ENCODE measurements at places on chromosomes 12 and 14.
A peak's percentile ranks its signal among the peaks of the same experiment; 100 is the strongest.

GRCh38 chr12:53223389-53224060 lies 8.5 kb downstream of the RARG start:
- no peak for DNase-seq

- no peak for DNase-seq
Measured at GRCh38 chr12:57637364-57637763, 4.4 kb upstream of the B4GALNT1 start.

GRCh38 chr12:57744194-57744776 lies 554 bp upstream of the TSPAN31 start:
- no peak for DNase-seq

DNA sequence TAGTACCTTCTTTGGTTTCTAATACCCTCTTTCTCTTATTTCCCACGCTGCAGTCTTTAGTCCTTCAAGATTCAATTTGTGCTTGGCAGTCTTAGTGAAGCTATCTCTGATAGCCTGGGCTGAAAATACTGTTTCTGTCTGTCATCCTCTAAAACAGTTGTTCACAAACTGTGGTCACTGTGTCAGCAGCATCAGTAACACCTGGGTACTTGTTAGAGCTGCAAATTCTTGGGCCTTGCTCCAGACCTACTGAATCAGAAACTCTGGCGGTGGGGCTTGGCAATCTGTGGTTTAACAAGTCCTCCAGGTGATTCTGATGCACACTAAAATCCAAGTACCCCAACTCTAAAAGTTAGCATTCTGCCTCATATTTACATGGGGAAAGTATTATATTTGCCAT lies 217.5 kb upstream of the SEL1L start:
- no peak for DNase-seq

DNA sequence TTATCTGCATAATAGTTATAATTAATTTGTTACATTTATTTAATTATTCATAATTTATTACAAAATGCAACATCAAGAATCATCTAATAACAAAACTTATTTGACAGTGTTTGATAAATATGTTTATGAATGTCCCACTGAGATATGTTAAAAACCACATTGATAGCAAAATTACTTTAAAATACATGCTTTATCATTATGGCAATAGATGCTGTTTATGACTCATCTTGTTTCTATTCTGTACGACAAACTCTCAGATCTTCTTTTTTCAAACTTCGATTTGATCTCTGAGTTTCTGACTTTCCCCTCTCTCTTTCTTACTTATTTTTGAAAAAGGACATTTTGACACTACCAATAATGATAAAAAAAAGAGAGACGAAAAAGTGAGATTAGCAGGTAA lies 56.8 kb upstream of the LRRK2 start:
- DNase-seq: no peak

DNA sequence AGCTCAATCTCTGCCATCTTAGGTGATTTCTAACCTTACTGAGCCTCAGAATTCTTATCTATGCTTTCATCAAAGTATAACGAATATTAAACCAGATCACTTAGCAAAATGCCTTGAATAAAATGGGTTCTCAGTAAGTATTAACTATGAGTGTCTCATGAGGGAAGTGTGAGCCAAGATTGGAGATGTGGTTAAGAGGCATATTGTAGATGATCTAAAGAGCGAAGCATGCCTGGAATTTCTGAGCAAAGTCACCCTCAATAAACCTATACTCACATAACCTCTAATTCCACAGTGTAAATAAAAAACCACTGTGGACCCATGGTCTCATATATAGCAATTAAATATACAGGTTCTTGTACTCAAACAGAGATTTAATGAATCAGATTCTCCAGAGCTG lies 193.1 kb upstream of the FSCB start:
- peak; percentile 12 for DNase-seq

- no peak for DNase-seq
Measured at GRCh38 chr14:99616832-99617800, 13.1 kb upstream of the CCDC85C start.

DNA sequence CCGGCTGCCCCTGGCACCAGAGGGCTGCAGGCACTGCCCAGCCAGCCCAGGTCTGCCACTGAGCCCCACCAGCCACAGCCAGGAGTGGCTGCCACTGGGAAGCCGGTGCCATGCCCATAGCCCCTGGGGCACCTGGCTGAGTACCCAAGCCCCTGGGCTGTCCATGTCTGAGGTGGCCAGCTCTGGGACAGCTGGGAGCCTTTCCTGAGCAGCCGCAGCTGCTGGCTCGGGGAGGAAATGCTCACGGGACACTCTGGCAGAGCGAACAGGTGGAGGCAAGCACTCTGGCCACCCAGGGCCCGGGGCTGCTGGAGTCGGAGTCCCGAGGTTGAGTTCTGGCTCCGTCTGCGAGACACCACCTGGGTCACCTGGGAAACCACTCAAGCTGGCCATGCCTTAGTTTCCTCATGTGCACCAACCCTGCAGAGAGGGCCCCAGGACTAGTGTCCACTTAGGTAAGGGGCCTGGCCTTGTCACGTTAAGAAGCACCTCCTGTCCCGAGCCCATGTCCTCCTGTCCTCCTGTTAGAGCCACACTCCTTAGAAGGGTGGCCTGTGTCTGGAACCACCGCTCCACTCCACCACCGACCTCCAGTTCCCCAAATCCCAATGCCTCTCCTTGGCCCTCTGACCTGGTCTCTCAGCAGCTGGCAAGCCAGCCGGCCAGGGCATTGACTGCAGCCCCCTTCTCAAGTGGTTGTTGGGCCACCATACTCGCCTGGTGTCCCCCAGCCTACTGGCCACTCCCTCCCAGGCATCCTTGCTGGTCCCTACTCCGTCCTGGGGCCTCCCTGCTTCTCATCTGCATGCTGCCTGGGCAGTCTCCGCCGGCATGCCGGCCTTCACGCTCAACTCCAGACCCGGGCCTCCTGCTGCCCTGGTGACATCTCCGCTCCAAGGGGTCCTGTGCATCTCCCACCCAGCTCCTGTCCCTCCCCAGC lies 45.3 kb downstream of the BEGAIN start:
- DNase-seq: no peak

DNA sequence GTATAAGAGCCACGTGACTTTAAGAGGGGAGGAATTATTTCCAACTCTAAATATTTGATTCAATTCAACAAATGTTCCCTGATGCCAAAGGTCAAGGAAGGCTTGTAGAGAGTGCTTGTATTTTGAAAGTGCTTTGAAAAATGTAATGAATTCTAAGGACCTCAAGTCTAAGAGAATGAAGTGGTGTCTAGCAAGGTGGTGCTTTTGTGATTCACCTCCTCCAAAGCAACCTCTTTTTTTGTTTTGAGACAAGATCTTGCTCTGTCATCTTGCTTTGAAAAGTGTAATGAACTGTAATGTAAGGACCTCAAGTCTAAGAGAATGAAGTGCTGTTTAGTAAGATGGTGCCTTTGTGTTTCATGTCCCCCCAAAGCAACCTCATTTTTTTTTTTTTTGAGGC lies 13.7 kb downstream of the AK7 start:
- DNase-seq: no peak

DNA sequence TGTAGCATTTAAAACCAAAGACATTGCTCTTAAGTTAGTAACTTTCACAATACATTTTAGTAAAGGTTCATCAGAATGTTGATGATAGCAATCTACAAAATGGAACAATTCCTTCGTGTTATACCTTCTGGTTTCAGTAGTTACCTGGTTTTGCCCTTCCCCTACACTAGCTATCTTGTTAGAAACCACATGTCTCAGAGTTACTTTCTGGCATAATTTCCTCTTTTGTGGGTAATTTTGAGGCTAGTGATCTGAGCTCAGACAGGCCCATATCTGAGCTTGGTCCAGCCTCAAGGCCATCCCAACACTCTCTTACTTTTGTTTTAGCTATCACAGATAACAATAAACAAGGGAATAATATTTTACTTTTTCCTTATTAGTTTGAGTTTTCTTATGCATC lies 196.9 kb downstream of the KITLG start:
- DNase-seq: no peak

- DNase-seq: no peak
Measured at GRCh38 chr12:104551-105081, 38.0 kb downstream of the IQSEC3 start.

DNA sequence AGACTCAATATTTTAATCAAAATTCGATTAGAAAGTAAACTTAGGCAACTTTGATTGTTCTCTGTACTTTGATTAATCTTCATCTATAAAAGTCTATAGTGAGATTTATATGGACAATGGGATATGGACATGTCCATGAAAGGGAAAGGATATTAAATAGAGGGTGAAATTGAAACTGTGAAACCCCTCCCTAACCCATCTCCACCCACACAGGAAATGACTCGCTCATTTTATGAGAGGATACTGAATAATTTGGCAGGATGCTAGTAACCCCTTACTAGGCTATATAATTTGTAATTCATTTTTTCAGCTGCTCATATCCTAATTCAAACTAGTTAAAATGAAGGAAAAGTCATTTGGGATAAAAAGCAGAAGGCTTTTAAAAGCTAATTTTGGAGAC lies 328.0 kb upstream of the ATP2B1 start:
- DNase-seq: peak; percentile 11

GRCh38 chr14:98593361-98593761 lies 678.6 kb downstream of the BCL11B start:
- DNase-seq: no peak

DNA sequence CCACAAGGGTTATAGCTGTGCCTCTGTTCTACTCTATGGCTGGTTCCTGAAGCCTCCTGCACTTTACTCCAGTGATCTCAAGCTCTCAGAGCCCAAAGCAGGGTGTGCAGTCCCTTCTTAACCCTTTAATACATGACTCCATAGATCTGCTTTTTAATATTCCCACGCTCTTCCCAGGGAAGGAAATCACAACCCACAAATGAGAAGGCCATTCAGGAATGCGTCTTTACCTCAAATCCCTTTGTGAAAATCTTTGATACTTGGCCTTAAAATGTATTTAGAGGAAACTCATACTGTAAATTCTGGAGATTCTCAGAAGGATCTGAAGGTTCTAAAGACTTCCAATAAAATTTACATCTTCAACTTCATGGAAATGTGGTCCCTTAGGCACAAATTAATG lies 17.0 kb downstream of the NID2 start:
- DNase-seq: no peak

DNA sequence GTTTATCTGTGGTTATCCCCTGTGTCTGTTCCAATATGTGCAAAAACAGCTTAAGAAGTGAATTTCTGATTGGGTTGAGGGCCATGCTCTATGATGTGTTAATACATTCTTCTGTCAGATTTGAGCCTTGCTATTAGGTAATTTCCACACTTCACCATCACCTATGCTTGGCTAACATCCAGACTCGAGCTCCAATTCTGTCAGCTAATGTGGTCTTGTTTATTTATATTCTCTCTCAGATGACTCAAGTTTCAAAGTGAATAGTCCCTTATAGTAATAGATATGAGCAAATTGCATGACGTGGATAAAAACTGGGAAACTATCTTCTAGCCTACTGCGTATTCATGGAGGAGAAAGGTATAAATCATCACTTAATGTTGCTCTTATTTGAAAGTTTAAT lies 451.3 kb downstream of the SNAPC1 start:
- no peak for DNase-seq

GRCh38 chr14:76755610-76756370 lies 5.5 kb upstream of the VASH1 start:
- no peak for DNase-seq

GRCh38 chr12:62128175-62128975 lies 131.8 kb upstream of the USP15 start:
- no peak for DNase-seq

DNA sequence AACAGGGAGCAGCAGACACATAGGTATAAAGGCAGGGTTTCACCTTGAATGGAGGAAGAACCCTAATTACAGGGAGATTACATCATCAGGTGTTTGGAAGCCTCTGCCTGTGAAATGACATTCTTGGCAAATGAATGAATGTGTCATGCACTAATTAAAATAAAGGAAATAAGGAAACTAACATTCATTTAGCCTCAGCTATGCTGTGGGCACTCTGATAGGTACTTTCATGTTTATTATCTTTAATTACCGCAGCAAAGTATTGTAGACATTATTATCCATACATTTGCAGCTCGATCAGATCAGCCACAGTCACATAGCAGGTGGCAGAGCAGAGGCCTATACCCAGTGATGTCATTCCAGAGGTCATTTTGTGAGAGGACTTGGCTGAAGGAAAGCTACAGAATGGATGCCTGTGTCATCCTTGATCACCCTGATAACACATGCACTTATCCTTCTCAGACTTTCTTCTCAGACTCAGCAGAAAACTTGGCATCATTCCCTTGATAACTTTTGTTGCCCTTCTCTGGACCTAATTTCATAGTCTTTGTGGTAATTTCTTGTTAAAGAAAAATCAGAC lies 18.4 kb downstream of the ZNF664 start:
- DNase-seq: no peak

GRCh38 chr12:101671157-101671791 lies 26.2 kb upstream of the CHPT1 start:
- DNase-seq: no peak

GRCh38 chr12:70985850-70986249 lies 65.3 kb upstream of the PTPRR start:
- DNase-seq: no peak

- no peak for DNase-seq
Measured at GRCh38 chr12:80938397-80938796, 663 bp upstream of the LIN7A start.

- no peak for DNase-seq
Measured at GRCh38 chr12:125178222-125178621, 113.0 kb downstream of the AACS start.

- no peak for DNase-seq
Measured at GRCh38 chr14:102966681-102967505, 44.4 kb downstream of the AMN start.

DNA sequence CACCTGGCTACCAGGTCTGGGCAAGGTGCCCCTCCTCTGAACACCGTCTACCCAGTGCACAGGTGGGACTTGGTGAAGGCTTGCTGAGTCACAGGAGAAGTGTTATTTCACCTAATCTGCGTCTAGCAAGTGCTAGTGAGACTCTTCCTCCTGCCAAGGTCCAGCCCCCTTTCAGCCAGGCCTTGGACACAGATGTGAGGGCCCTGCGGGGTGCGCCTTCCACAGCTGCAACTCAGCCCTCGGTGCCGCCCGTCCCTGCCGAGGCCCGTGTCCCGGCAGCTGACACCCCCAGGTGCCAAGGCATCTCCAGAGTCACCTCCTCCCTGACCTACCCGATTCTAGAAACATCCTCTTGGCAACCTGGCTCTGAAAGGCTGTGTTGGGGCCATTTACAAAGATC lies 55.1 kb downstream of the PRIMA1 start:
- DNase-seq: no peak

DNA sequence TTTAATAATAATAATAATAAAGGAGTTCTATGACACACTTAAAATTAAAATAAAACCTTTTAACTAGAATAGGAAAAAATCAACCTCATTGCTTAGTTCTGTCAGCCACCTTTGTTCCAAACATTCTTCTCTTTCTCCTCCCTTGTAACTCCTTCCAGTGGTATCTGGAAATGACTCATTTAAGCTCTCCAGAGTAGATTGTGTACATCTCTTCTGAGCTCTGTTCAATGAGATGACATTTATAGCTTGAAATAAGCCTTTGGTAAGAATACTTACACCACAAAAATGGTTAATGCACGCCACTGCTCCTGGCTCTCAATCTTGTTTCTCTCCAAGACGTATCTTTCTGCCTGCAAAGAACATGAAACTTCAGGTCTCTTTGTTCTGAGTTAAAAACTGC lies 70.3 kb downstream of the STAB2 start:
- DNase-seq: no peak

All from H54 (cell line).